ENCODE measurements at places on chromosomes 3 and 15.

DNA sequence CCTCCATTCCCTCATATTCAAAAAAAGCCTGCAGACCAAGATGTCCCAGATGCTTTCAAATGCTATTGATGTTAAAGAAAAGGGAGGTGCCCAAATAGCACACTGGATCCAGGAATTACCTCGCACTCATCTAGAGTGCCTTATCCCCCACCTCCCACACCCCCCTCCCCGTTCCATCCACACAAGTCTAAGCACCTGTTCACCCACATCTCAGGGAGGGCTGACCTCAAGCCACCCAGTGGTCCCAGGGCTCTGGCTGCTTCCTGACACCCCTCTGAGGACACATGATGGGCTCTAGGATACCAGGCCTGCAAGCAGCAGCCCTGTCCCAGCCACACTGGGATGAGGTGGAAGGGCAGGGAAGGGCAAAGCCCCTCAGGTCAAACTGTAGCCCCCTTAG lies 4.8 kb downstream of the RBPMS2 start:
- no peak for ATAC-seq

GRCh38 chr3:147943265-147943945 lies 534.2 kb downstream of the ZIC1 start:
- ATAC-seq, result no peak

- no peak for ATAC-seq
Measured at GRCh38 chr3:80215191-80215590, 447.4 kb upstream of the ROBO1 start.

- no peak for ATAC-seq
Measured at GRCh38 chr3:102410616-102411015, 24.2 kb upstream of the ZPLD1 start.

Data from activated T-helper 17 cell treated with anti-CD3 and anti-CD28 coated beads, Interleukin-2, amount 50 U/mL, for 72 hours (primary cell).